ENCODE measurements at places on chromosomes 12 and 14.

- no peaks in the 10 kb centered on the region for H3K36me3 ChIP-seq
- H3K27ac ChIP-seq: no peak overlapping the region
- H3K4me3 ChIP-seq: no peak overlapping the region
Measured at GRCh38 chr12:94536040-94536965, 76.6 kb upstream of the CEP83 start.

- no peaks in the 10 kb centered on the region for H3K27me3 ChIP-seq
- H3K27ac ChIP-seq: no peak overlapping the region
- no peaks in the 10 kb centered on the region for H3K36me3 ChIP-seq
- no peaks in the 10 kb centered on the region for H3K4me1 ChIP-seq
- DNase-seq: no peak
Measured at GRCh38 chr12:131088701-131089530, 135.2 kb downstream of the ADGRD1 start.

- no peaks in the 10 kb centered on the region for H3K36me3 ChIP-seq
- DNase-seq: no peak
- no peaks in the 10 kb centered on the region for H3K4me1 ChIP-seq
- no peak overlapping the region for H3K27ac ChIP-seq
- no peaks in the 10 kb centered on the region for H3K27me3 ChIP-seq
Measured at GRCh38 chr12:18658829-18659228, 79.0 kb downstream of the PLCZ1 start.

DNA sequence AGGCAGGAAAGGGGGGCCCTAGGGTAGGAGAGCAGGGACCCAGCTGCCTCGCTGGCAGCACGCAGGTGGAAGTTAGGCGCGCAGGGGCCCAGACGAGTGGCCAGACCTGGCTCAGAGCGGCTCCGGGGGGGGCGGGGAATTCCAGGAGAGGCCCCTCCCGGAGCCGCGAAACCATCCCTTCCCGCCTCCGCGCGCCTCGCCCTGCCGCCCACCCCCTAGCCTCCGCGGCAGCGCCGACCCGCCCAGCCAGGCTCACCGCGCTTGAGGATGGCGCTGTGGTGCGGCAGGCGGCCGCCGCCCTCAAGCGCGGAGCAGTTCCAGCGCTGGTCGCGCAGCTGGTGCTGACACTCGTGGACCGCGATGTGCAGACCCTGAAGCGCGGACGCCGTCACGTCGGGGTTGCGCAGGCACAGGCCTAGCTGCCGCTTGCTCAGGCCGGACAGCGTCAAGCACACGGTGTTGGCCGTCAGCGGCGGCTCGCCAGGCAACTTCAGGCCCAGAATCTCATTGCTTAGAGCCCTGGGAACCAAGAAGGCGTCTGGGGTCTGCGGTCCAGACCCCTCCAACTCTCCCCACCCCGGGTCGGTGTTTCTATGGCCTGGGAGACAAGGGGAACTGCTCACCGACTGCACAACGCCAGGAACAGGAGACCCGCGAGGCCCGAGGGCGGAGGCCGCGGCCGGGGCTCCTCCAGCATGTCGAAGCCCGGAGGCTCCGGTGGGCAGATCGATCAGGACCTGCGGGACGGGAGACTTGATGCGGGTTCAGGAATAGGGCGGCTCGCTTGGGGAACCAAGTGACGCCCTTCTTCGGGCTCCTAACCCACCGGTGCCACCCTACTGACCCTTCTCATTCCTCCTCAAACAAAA, 1.5 kb downstream of the WNT10B start:
- no peaks in the 10 kb centered on the region for H3K36me3 ChIP-seq
- peak overlapping the region; percentile 11 for H3K4me3 ChIP-seq
- peaks cover 20% of the 10 kb centered on the region for H3K4me1 ChIP-seq
- no peak for DNase-seq
- peaks cover 48% of the 10 kb centered on the region for H3K27me3 ChIP-seq

DNA sequence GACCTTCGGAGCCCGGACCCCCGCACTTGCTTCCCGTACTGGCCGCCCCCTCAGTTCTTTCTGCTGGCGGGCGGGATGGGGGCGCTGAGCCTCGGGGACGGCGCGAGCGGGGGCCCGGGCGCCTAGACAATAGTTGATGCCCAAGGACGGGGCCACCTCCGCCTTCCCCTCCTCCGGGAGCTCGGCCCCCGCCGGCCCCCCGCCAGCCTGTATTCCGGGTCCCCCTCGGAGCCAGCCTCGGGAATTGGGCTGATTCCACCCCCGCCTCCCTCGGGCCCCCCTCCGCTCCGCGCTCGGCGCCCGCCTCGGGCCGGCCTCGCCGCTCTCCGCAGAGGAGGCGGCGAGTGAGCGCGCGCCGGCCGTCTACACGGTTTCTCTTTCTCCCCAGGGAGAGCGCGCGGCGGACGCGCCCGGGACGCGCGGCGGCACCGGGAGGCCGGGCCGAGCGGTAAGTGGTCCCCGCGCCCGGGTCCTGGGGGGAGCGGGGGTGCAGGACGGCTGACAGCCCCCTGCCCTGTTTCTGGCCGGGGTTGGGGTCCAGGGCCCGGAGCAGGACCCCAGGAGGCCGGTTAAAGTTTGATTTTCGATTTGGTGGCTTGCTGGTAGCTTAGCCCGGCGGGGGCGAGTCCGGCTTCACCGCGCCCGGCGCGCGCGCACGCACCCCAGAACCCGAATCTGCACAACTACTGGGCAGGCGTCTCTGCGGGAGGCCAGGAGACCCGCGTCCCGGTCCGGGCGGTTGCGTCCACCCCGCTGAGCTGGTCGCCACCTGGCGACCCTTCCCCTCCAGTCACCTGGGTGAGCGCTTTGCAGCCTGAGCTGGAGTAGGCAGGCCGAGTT, 413.7 kb downstream of the PCNX1 start:
- peak overlapping the region; percentile 97 for H3K27ac ChIP-seq
- no peaks in the 10 kb centered on the region for H3K36me3 ChIP-seq
- peak overlapping the region; percentile 60 for H3K4me3 ChIP-seq
- no peaks in the 10 kb centered on the region for H3K27me3 ChIP-seq

- no peak for DNase-seq
- no peaks in the 10 kb centered on the region for H3K4me1 ChIP-seq
- no peaks in the 10 kb centered on the region for H3K27me3 ChIP-seq
- no peaks in the 10 kb centered on the region for H3K36me3 ChIP-seq
- H3K4me3 ChIP-seq: no peak overlapping the region
- H3K27ac ChIP-seq: no peak overlapping the region
Measured at GRCh38 chr12:14896521-14897169, 11.0 kb upstream of the MGP start.

GRCh38 chr14:55975281-55975910, 142.8 kb upstream of the PELI2 start:
- no peaks in the 10 kb centered on the region for H3K27me3 ChIP-seq
- no peak for DNase-seq
- H3K27ac ChIP-seq: peak overlapping the region; percentile 56
- H3K36me3 ChIP-seq: no peaks in the 10 kb centered on the region
- H3K4me1 ChIP-seq: no peaks in the 10 kb centered on the region
- H3K4me3 ChIP-seq: no peak overlapping the region

- no peaks in the 10 kb centered on the region for H3K36me3 ChIP-seq
- H3K27ac ChIP-seq: no peak overlapping the region
- no peak overlapping the region for H3K4me3 ChIP-seq
- H3K27me3 ChIP-seq: no peaks in the 10 kb centered on the region
- DNase-seq: no peak
Measured at GRCh38 chr12:97425802-97426491, 36.7 kb upstream of the RMST start.
